ENCODE measurements at places on chromosomes 6 and 20. TPM values are rescaled to one million over a fixed set of nuclear protein-coding genes. Genes with fewer than 3 reads are reported as not detected.

GRCh38 chr6:139939189-139939979 lies 564.9 kb upstream of the CITED2 start:
- no peak for DNase-seq

DNA sequence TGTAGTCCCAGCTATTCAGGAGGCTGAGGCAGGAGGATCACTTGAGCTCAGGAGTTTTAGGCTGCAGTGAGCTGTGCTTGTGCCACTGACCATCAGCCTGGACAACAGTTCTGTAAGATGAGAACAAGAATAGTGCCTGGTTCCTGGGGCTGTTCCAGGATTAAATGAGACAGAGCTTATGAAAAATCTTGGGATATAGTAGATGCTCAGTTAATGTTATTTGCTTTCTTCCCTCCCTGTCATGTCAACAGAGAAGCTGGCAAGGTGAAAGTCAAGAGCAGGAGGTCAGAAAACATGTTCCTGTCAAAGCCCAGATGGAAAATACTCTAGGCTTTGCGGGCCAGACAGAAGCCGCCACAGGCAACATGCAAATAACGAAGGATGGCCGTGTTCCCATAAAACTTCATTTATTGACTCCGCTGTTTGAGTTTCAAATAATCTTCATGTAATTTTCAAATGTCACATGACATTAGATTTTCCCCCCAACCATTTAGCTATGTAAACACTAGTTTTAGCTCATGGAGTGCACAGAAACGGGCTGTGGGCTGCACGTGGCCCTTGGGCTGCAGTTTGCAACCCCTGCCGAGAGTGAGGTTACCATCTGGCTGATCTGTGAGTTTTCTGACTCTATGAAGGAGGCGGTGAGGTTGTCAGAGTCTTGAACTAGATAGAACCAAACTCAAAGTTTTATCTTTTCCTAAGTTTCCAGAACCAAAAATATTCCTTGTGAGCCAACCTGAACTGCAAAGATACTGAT lies 63.4 kb upstream of the PMEPA1 start:
- DNase-seq = no peak

- no peak for DNase-seq
Observed at GRCh38 chr6:167296902-167297301, 5.8 kb downstream of the UNC93A start.

DNA sequence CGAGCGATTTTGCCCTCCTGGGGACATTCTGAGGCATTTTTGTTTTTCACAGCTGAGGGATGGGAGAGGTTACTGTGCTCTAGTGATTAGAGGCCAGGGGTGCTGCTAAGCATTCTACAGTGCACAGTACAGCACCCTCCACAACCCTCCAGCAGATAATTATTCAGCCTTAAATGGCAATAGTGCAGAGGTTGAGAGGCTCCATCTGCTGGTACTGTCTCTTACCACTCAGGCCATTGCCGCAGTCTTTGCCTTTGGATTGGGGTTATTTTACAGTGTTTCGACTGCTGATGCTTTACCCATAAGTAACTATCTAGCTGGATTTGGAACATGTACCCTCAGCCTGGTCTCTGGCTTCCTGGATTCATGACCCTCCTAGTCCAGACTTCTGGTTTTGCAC lies 705.3 kb downstream of the KIF16B start:
- no peak for DNase-seq

GRCh38 chr20:54431156-54431944 lies 44.0 kb upstream of the DOK5 start:
- DNase-seq = no peak

GRCh38 chr6:1524040-1524480 lies 85.7 kb upstream of the FOXC1 start:
- no peak for DNase-seq

DNA sequence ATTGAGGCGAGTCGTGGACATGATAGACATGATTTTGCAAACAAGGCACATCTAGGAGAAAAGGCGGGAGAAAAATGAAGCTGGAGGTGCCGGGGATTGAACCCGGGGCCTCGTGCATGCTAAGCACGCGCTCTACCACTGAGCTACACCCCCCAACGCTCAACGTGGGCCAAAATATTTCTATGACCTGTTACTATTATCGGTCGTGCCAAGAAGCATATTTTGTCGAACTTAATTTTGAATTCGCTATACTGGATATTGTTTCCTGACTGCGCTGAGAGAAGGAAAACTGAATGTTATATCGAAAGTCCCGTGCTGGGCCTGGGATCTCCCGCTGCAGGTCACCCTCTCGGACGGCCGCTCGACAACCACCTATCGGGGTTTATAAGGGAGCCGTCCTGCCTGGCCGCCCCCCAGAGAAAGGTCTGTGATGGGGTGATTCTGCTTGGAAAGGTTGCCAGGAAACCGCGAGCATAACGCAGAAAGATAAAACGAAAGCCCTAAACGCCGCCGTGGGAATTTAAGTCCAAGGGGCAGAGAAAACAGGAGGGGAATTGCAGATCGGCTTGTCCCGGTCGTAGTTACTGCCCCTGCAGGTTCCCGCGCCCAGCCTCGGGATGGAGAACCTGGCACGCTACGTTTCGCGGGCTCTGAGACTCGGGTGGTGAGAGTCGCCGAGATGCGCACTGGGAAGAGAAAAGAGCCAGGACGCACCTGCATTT lies 60.0 kb downstream of the TRIM27 start:
- peak; percentile 85 for DNase-seq

GRCh38 chr6:15332446-15332845 lies 86.6 kb downstream of the JARID2 start:
- no peak for DNase-seq

- DNase-seq = no peak
Observed at GRCh38 chr6:34865107-34865506, 22.7 kb downstream of the TAF11 start.

DNA sequence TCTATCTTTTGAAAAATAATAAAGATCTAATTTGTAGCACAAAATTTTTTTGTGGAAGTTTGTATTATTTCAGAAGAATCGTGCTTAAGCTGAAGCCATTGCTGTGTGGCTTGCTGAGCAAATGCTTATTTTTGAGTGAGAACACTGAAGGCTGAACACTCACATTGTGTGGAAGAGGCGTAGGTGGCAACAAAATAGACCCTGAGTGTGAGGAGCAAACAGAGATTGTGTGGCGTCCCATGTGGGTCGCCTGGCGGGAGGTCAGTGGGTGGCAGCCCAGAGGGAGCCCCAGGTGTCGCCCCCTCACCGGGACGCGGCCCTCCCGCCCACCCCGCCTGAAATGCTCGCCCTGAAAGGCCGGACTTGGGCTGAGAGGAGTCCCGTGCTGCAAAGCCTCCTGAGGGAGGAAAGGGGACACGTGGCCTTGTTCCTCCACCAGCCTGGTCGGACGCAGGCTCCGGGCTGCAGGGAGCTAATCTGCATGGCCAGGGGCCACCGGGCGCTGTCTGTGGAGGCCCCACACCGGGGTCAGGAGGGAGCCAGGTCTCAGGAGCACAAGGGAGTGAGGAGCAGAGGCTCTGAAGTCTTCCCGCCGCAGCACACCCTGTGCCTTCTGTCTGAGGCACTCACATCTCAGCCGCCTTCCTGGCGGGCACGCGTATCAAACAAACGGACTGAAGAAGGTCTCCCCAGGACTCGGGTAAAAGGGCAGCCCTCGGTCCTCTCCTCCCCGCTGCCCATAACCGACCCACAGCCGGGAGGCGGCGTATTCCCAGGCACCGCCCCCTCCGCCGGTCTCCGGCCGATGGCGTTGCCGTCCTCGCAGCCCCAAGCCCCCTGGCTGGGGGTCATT lies 15.9 kb downstream of the DDO start:
- DNase-seq = no peak

- DNase-seq = peak; percentile 39
Observed at GRCh38 chr6:97322811-97323210, 39.8 kb upstream of the MMS22L start.

DNA sequence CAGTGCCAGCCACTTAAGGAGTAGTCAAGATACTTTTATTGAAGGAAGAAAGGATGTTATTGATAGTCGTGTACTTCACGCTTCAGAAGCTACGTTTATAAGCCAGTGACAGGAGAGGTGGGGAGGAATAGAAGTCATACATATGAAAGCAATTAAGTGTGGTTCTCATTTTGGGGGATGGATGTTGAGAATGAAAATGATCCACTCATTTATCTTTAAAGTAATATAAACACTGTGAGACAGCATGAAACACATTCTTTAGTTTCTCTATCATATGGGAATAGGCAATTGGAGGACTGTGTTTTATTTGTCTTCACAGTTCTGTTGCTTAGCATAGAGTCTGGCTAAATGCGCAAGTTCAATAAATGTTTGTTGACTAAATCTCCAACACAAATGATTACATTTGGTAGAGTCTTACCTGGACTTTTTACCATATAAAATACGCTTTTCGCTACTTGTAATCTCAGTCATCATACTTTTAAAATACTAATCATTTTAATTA lies 35.2 kb downstream of the AK9 start:
- DNase-seq = no peak

DNA sequence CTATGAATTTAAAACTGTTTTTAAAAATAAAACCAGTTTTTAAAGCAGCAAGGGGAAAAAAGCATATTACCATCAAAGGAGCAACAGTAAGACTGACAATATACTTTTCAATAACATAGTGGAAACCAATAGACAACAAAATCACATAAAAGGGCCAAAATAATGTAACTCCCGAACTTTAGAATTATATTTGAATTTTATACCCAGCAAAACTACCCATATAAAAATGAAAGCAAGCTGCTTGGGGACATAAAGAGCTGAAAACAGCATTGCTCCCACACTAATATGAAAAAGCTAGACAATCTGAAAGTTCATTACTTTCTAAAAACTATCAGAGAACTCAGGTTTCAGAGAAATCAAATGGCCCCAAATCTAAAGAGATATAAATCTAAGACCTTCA lies 199.4 kb upstream of the ARID1B start:
- DNase-seq = no peak

- DNase-seq = peak; percentile 4
Observed at GRCh38 chr6:95133578-95133977, 443.8 kb upstream of the MANEA start.

DNA sequence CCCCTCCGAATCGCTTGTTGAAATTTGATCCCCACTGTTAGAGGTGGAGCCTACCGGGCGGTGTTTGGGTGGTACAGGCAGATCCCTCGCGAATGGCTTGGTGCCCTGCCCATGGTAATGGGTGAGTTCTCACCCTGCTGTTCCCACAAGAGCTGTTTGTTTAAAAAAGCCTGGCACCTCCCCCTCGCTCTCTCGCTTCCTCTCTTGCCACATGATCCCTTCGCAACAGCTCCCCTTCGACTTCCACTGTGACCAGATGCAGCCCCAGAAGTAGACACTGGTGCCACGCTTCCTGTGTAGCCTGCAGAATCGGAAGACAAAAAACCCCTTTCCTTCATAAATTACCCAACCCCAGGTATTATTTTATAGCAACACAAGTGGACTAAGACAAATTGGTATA lies 292.2 kb upstream of the QKI start:
- DNase-seq = no peak

- DNase-seq = no peak
Observed at GRCh38 chr6:42932412-42932811, 3.1 kb downstream of the CNPY3 start.

GRCh38 chr6:155274106-155274505 lies 10.3 kb downstream of the CLDN20 start:
- peak; percentile 21 for DNase-seq

DNA sequence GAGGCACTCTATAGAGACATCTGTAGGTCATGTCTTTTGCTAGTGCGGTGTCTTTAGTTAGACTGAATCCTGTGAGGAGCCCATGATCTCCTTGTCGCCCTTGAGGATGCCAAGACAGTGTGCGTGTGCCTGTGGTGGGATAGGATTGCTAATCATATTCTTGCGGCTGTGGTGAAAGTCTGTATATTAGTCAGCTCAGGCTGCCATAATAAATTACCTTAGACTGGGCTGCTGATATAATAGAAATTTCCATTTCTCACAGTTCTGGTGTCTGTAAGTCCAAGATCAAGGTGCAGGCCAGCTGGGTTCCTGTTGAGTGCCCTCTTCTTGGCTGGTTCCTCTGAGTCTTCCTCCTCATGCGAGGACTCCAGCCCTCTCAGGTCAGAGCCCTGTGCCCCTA lies 141.2 kb downstream of the JARID2 start:
- DNase-seq = no peak

GRCh38 chr6:26064619-26065257 lies 22.5 kb upstream of the HFE start:
- peak; percentile 39 for DNase-seq

- DNase-seq = no peak
Observed at GRCh38 chr20:50601511-50602431, 89.6 kb downstream of the RIPOR3 start.

GRCh38 chr6:14082771-14083170 lies 34.8 kb upstream of the CD83 start:
- DNase-seq = no peak

DNA sequence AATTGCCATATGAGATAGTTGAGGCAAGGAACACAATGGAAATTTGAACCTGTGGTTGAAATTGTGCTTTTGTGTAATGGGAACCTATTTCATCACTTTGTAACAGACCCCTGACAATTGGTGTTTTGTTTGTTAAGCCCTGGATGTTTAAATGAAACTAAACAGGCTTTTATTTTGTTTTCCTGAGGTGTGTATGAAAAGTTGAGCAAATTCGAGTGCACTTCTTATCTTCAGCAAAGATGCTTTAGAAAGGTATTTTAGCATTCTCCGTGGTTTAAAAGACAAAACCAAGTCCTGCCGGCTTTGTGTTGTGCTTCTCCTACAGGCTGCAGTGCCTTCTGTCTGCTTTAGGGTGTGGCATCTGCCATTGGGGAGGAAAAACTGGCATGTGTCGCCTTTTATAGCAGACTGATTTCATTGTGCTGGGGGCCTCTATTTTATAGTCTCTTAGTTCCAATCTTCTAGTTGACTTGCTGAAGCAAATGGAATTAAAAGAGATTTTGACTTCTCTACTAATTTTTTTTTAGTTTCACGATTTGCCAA lies 2.2 kb upstream of the ARID1B start:
- no peak for DNase-seq

GRCh38 chr6:25042536-25042935 lies 106.8 kb upstream of the RIPOR2 start:
- no peak for DNase-seq

DNA sequence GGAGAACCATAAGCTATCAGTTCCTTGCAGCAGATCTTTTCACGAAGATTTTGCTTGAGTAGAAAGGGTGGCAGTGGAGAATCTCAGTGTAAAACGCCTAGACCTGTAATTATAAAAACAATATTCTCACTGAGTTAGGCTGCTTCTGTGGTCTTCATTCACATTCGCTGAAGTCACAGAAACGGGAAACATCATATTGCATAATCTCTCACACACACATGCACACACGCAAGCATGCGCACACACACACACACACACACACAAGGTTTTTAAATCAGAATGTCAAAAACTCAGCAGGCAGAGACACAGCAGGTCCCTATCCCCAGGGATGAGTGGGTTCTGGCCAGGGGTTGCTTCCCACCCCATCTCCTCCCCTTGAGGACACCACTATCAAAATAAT lies 175.5 kb downstream of the ATXN1 start:
- DNase-seq = no peak

- DNase-seq = no peak
Observed at GRCh38 chr6:40819182-40819834, 219.7 kb downstream of the UNC5CL start.

- DNase-seq = no peak
Observed at GRCh38 chr6:166168616-166169548, 1.2 kb upstream of the TBXT start.

Gene CALHM5
- 1.0 TPM for total RNA-seq

Gene BAG2
- total RNA-seq = 14.1 TPM

Gene IFT52
- 12.9 TPM for total RNA-seq

Gene NRSN1
- total RNA-seq = not detected

Gene WFDC12
- total RNA-seq = not detected

Gene CCDC28A
- 22.5 TPM for total RNA-seq

Gene MYLK4
- total RNA-seq = 0.02 TPM

Gene EMILIN3
- not detected for total RNA-seq

Gene BPIFB1
- not detected for total RNA-seq

Gene SPATS1
- total RNA-seq = not detected

Gene TPBG
- 42.6 TPM for total RNA-seq

Data from HT1080 (cell line).